Mucosa of descending colon (tissue), 3 donors: ENCODE measurements at places on chromosomes 13 and 19. TPM values are rescaled to one million over a fixed set of nuclear protein-coding genes. Genes with fewer than 3 reads are reported as not detected.
A peak's percentile ranks its signal among the peaks of the same experiment; 100 is the strongest.

GRCh38 chr13:113864273-113864890 is 506 bp upstream of the GAS6 start:
- no peak for DNase-seq

- peak; percentile 68 for DNase-seq
Measured at GRCh38 chr13:81395368-81395767, 1054.4 kb upstream of the SPRY2 start.

DNA sequence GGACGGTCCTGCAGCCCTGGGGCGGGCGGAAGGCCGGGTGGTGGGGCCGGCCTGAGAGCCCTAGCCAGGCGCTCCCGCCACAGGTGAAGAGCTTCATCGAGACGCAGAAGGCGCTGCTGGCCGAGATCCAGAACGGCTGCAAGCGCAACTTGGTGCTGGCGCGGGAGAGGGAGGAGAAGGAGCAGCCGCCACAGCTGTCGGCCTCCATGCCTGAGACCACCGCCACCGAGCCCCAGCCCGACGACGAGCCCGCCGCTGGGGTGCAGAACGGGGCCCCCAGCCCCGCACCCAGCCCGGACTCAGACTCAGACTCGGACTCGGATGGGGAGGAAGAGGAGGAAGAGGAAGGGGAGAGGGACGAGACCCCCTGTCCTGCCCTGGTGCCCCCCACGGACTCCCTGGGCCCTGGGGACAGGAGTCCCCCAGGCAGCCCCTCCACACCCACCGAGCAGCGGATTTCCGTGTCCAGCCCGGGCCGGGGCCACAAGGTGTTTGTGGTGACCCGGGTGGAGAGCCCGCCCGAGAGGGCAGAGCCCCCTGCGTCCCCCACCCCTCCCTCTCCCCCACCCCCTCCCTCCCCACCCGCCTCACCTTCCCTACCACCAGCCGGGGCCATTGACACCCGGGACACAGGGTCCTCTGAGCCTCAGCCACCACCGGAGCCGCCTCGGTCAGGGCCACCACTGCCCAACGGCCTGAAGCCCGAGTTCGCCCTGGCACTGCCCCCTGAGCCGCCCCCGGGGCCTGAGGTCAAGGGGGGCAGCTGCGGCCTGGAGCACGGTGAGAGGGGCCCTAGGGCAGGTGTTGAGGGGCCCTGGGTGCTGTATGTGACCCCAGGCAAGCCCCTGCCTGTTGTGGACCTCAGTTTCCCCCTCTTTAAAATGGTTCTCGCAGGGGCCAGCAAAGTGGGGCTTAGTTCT is 15.3 kb downstream of the NKPD1 start:
- DNase-seq: no peak

DNA sequence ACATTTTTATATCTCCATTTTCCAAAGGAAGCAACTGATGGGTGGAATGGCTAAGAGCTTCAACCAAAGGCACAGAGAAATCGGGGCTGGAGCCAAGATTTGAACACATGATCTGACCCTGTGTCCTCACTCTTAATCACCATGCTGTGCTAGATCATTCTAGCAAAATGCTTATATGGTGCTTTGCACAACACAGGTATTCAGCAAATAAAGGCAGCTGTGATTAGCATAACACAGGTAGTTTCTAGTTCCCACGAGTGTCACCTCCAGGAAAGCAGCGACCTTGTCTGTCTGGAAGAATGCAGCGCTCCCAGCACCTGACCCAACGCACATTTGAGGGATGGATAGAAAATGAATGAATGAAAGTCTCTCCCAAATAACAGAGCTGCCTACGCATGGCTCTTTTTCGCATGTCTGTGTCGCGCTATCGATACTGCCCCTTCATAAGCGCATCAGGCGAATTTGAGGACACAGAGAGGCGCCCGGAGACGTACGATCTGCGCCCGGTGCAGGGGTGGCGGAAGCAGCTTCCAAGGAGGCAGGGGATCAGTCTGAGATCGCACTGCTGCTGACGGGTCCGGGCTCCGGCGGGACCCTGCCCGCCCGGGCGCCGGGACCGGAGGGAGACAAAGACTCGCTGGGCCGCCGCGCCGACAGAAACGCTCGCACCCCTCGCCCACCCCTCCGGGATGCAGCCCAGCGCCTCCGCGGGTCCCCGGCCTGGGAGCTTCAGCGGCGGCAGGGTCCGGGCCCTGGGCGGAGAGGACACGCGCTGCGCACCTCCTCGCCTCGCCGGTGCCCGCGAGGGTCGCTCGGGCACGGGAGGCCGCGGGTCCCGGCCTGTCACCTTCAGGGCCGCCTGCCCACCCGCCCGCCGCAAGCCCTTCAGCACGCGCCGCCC is 609 bp downstream of the EPS15L1 start:
- no peak for DNase-seq

DNA sequence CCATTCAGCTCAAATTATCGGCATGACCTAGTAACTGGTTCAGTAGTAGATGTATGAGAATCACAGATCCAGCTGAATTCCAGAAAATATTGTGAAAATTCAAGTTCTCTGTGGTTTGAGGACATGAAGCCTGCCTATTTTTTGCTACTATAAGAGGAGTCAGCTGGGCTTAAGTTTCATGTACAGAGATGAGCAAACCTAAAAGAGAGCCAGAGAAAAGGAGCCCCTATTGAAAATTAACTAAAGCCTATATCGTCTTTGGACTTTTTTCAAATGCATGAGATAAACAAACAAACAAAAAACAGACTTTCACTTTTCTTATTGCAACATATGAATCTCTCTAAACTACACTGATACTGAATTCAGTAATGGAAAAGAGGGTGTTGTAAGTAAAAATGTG is 106.8 kb upstream of the SPRY2 start:
- DNase-seq: no peak

DNA sequence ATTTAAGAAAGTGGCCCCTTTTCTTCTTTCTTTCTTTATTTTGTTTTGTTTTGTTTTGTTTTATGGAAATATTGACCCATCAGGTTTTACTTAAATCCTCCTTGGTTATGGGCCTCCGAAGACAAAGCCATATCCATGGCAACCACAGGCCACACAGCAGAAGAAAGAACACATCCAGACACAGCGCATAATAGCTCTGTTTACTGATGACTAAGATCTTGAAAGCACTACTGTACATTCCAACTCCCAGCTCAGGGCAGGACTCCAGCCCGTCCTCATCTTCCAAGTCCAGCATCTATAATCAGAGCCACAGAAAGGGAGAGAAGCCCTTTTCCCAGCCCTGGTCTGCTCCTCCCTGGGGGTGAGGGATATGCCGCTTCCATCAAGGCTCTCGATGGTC is 84.3 kb downstream of the NUFIP1 start:
- DNase-seq: peak; percentile 42

- DNase-seq: no peak
Measured at GRCh38 chr13:105573136-105573535, 962.3 kb downstream of the EFNB2 start.

Gene HAUS8
- total RNA-seq: 13.6 TPM

Gene NRTN
- total RNA-seq: 1.4 TPM
